ENCODE measurements at places on chromosomes 12 and 14. TPM values are rescaled to one million over a fixed set of nuclear protein-coding genes. Genes with fewer than 3 reads are reported as not detected.

Gene PTPRB
- 196 TPM for total RNA-seq

Gene KCNMB4
- 6.0 TPM for total RNA-seq

Gene PRR4
- 1.7 TPM for total RNA-seq

Gene PRICKLE1
- 18.4 TPM for total RNA-seq

Gene CCDC38
- not detected for total RNA-seq

Gene KLRG1
- 3.3 TPM for total RNA-seq

DNA sequence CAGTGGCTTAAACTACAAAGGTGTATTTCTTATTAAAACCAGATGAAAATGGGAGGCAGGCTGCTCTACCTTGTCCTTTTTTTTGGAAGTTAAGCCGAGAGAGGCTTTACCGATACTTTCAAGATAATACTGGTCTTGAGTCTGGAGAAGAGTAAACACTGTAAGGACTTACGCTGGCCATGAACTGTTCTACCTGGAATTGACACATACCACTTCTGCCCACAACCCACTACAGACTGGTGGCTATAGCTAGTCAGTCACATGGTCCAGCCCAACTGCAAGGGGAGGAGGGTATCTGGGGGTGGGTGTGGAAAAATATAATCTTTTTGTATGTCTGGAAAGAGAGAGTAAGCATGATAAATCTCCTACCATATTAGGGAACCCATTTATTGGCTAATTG, 4.4 kb upstream of the FUT8 start:
- H3K36me3 ChIP-seq = no peaks in the 10 kb centered on the region
- H3K4me1 ChIP-seq = peaks cover 3% of the 10 kb centered on the region
- no peak overlapping the region for H3K4me3 ChIP-seq
- H3K27ac ChIP-seq = no peak overlapping the region
- no peak for DNase-seq

DNA sequence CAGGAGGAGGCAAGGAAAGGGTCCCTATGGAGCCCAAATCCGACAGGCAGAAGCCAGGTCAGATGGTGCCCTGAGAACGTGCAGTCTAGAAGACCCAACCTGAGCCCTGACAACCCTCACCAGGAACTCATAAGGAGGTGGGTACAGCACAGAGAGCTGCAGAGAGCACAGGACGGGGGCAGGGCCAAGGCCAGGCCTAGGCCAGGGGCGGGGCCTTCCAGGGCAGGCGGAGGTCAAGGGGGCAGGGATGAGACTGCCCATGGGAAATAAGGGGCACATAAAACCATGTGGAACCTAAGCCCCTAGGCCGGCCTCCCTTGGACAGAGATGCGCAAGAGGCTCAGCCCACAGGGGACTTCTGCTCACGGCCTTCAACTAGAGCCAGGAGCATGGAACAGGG, 45.1 kb downstream of the SSH1 start:
- no peak overlapping the region for H3K27ac ChIP-seq
- H3K4me3 ChIP-seq = no peak overlapping the region
- DNase-seq = no peak
- H3K36me3 ChIP-seq = peaks cover 85% of the 10 kb centered on the region
- H3K27me3 ChIP-seq = no peaks in the 10 kb centered on the region

DNA sequence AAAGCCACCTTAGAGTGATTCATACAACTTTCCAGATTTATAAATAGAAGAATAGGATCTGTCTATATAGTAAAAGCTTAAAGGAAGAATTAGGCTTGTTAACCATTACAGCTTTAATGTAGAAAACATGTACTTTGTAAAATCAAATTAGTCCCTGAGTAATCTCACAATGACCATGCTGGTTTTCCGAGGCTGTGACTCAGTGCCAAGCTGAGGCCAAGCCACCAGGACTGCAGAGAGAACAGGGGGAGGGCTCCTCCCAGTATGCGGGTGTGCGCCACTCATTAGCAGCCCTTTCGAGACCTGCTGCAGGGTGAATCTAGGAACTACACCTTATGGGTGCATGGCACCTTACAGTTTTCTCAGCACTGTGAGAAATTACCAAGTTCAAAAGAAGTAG, 167.0 kb downstream of the EFCAB11 start:
- H3K36me3 ChIP-seq = no peaks in the 10 kb centered on the region
- H3K4me1 ChIP-seq = no peaks in the 10 kb centered on the region
- no peaks in the 10 kb centered on the region for H3K27me3 ChIP-seq

DNA sequence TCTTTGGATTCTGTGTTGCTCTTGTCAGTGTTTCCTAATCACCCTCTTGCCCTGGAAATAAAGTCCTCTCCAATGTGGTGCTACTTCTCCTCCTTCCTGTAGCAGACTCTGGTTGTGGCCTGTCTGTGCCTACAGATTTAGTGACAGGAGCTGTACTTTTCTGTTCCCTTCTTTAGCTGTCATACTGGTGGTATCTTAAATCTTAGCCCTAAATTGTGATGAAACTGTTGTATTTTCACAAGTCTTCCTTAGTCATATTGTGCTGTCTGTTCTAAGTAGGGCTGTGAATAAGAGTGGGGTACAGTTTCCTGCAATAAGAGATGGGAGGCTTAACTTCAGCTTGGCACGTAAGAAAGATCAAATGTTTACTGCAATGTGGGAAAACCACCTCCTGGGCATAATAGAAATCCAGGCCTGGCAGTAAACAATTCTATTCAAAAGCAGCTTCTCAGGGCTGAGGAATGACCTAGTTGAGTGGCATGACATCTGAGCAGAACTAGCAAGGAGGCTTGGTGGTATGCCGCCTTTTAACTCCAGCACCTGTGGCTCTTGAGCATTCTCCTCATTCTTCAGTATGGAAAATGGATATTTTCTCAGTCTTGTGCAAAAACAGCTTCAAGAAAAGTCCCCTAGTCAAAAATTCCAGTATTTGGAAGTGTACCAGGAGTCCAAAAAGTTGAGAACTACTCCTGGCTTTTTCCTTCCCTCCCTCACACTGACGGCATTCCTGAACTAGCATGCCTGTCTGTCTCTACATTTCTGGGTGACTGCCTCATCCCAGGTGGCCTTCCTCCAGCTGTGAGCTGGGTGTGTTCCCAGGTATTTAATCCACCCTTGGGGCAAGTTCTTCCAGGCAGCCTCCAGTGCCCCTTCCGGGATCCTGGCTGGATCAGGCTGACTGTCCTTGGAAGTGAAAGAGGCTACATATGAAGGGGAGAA, 19.5 kb downstream of the ANO6 start:
- no peak overlapping the region for H3K4me3 ChIP-seq
- peaks cover 42% of the 10 kb centered on the region for H3K4me1 ChIP-seq
- DNase-seq = no peak
- no peaks in the 10 kb centered on the region for H3K36me3 ChIP-seq

DNA sequence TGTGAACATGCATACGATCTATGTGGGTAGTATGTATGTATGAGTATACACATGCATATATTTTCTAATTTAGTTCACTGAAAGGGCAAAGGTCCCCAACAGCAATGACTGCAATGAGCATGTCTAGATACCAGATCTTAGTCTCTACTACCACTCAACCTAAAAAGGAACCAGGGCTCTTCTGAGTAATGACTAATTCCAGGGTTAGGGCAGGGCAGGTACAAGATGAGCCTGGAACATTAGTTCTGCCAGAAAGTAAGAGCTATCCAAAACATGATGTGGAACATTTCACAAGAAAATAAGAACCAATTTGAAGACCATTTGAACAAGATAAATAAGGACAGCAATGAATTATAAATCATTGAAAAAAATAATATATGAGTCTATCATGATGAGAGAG, 91.3 kb upstream of the PDZRN4 start:
- no peak overlapping the region for H3K27ac ChIP-seq
- H3K27me3 ChIP-seq = no peaks in the 10 kb centered on the region
- no peak overlapping the region for H3K4me3 ChIP-seq
- H3K36me3 ChIP-seq = no peaks in the 10 kb centered on the region
- DNase-seq = no peak
- no peaks in the 10 kb centered on the region for H3K4me1 ChIP-seq

DNA sequence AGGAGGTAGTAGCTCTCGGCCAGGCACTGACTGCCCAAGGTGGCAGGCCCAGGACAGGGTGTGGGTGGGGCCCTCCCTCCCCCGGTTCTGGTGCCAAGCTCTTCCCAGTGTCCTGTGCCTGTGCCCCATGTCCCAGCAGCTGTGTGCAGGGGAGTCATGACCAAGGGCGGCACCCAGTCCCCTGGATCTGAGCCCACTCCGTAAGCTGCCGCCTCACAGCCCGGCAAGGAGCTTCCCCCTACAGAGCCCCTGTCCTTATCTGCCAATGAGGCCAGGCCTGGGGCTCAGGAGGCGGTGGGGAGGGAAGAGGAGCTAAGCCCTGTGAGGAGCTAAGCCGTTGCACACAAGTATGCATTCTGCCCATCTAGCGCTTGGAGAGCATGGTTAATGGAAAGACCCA, 5.6 kb upstream of the C14orf180 start:
- DNase-seq = no peak
- H3K4me3 ChIP-seq = no peak overlapping the region
- H3K27me3 ChIP-seq = peaks cover 11% of the 10 kb centered on the region
- H3K4me1 ChIP-seq = no peaks in the 10 kb centered on the region

DNA sequence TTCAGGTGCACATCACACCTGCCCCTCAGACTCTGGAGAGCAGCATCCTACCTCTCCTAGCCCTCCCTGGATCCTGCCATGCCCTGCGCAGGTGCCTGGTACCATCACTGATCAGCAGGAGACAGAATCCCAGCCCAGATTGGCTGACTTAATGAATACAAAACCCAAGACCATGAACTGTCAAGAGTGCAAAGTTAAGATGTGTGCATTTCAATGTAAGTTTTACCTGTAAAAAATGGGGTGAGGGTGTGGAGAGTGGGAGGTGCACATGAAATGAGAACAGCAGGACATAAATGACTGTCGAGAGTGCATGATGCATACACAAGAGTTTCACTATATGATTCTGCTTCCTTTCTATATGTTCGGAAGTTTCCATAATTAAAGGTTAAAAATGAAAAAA, 57.9 kb upstream of the GPR68 start:
- DNase-seq = no peak
- H3K4me3 ChIP-seq = no peak overlapping the region
- H3K27ac ChIP-seq = no peak overlapping the region
- H3K36me3 ChIP-seq = peaks cover 56% of the 10 kb centered on the region
- H3K4me1 ChIP-seq = no peaks in the 10 kb centered on the region

DNA sequence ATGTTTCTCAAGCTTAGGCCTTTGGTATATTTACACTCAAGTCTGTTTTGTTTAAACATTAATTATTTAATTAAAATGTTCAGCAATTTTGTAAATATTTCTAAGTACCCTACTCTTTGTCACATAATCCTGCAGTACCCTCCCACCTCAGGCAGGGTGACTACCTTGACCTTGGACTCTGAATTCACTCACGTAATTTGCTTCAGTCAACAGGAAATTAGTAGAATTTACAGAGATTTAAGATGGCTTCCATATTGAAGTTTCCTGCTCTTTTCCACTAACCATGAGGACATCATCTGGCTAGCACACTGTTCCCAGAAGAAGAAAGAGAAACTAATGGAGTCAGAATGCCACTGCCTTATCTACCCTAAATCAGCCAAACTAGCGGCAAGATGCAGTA, 967 bp upstream of the TAS2R19 start:
- DNase-seq = no peak
- no peaks in the 10 kb centered on the region for H3K36me3 ChIP-seq
- H3K27ac ChIP-seq = no peak overlapping the region
- no peaks in the 10 kb centered on the region for H3K27me3 ChIP-seq
- H3K4me3 ChIP-seq = no peak overlapping the region

DNA sequence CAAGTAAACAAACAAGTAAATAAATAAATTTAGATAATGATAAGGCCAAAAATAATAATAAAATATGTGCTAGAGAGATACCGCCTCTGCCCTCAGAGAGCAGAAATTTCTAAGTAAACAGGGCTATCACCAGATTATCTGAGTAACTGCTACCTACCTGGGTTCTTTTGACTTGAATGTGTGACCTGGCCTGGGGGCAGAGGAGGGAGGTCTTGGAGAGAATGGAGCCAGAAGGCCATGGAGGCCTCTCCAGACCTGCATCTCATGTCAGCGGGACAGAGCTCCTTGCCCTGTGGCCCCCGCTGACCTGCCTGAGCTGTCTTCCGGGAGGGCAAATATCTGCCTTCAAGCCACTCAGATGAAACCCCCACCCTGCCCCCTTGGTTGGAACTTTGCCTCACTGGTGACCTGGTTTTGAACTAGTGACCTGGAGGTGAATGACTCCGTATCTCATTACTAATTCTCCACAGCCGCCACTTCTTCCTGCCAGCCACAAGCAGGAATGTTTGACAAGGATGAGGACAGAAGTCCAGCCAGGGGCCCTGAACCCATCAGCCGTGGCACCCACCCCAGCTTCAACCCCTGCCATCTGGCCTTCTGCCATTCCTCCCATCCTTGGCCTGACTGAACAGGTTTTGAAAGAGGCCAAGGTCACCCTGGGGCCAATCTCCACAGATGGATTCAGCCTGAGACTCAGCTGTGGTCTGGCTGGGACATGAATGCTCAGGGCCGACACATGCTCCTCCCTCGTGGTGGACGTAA, 86.8 kb upstream of the PARP11 start:
- H3K4me1 ChIP-seq = no peaks in the 10 kb centered on the region
- no peak overlapping the region for H3K4me3 ChIP-seq
- H3K36me3 ChIP-seq = no peaks in the 10 kb centered on the region
- no peak overlapping the region for H3K27ac ChIP-seq
- DNase-seq = no peak

DNA sequence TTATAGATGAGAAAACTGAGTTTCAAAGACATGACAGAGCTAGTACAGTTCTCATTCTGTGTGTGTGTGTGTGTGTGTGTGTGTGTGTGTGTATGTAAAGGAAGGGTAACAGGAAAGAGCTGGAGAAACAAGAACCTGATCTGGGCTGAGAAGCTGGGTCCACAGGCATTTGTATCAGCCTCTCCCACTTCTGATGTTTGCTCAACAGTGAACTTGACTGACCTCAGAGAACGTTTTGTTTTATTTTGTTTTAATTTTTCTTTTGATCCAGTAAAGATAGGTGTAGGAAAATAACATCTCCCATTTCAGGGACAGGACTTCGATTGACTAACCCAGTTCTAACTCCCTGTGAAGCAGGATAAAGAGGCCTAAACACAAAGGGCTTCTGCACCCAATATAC, 85.4 kb downstream of the STXBP6 start:
- H3K27me3 ChIP-seq = no peaks in the 10 kb centered on the region
- no peak overlapping the region for H3K27ac ChIP-seq
- DNase-seq = no peak
- H3K4me3 ChIP-seq = no peak overlapping the region

DNA sequence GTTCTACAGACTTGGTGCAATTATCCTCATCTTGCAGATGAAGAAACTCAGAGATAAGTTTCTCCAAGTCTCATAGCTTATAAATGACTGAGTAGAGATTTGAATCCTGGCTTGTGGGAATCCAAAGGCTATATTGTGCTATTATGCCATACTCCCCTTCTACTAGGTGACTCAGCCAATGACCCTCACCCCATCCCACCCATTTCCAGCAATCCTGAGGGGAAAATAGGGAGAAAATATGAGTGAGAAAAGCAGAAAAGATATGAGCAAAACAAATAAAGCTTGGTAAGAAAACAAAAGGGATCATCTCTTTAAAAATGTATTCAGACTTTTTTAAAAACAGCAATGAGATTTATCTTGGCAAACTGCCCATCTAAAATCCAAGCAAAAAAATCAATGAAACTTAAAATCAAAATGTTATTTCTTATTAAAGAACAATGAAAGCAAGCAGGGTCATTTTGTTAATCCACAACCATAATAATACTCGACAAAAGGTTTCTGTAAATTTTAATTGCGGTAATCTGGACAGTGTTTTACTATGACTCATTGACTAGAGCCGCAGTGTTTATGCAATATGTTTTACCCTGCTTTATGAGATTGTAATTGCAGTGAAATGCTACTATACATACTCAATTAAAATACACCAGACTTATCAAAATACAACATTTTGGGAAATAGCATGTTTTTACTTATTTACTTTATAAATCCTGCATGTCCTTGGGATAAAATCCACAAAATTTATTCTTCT, 13.1 kb upstream of the LGR5 start:
- H3K4me1 ChIP-seq = no peaks in the 10 kb centered on the region
- no peak overlapping the region for H3K27ac ChIP-seq
- no peaks in the 10 kb centered on the region for H3K36me3 ChIP-seq
- DNase-seq = no peak
- peaks cover 4% of the 10 kb centered on the region for H3K27me3 ChIP-seq

Data from upper lobe of right lung (tissue), 1 donor.